ENCODE measurements at places on chromosomes 6 and 20.

DNA sequence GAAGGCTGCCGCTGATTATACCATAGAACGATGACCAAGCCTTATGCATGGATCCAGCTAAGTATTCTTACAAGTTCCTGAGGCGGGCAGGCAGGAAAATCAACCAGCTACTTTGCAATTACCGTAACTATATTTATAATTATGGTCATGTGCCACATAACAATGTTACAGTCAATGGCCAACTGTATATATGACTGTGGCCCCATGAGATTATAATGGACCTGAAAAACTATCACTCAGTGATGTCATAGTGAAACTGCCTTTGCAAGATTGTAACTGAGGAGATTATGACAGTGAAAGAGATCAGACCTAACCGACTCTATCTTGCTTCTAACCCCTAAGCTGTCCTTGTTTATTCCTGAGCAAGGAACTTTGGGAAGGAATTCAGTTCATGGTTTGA is 33.1 kb upstream of the FAM135A start:
- no peak for DNase-seq

DNA sequence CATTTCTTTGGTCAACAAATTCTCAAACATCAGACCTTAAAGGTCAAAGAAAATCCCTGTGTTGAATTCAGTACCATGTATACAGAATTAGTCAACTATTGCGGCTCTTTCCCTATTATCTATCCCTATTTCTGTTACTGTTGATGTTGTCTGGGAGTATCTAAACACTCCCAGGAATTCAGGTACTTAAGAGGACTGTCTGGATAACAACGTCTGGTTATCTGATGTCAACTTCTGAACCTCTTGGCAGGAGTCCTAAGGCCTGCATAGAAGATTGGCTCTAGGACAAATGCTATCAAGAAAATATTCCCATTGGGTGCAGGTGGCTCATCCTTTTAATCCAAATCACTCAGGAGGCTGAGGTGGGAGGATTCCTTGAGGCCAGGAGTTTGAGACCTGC is 255.6 kb downstream of the KHDC1L start:
- no peak for DNase-seq

GRCh38 chr6:14545496-14545895 is 427.9 kb downstream of the CD83 start:
- DNase-seq, result no peak

DNA sequence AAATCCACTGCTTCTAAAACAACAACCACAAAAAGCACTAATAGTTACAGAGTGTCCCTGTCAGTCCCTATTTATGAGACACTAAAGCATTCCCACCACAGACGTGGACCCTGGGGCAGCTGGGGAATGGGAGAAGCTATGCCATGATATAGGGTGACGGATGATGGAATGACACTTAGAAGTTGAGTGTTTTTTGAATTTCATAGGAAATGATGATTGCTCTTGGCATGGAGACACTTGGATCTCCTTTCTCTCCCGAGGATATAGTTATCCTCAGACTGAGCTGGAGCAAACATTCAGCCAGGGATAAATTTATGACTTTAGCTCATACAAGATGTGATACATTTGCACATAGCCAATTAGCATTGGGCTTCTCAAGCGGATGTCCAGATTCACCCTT is 151.2 kb downstream of the EDN3 start:
- DNase-seq, result no peak

- no peak for DNase-seq
Observed at GRCh38 chr6:167007985-167008384, 8.8 kb downstream of the CEP43 start.

GRCh38 chr6:12973386-12973785 is 256.8 kb downstream of the PHACTR1 start:
- DNase-seq, result no peak

Data from GM04504 (cell line).